ENCODE measurements at places on chromosomes 12 and 14. TPM values are rescaled to one million over a fixed set of nuclear protein-coding genes. Genes with fewer than 3 reads are reported as not detected.
A peak's percentile ranks its signal among the peaks of the same experiment; 100 is the strongest.

DNA sequence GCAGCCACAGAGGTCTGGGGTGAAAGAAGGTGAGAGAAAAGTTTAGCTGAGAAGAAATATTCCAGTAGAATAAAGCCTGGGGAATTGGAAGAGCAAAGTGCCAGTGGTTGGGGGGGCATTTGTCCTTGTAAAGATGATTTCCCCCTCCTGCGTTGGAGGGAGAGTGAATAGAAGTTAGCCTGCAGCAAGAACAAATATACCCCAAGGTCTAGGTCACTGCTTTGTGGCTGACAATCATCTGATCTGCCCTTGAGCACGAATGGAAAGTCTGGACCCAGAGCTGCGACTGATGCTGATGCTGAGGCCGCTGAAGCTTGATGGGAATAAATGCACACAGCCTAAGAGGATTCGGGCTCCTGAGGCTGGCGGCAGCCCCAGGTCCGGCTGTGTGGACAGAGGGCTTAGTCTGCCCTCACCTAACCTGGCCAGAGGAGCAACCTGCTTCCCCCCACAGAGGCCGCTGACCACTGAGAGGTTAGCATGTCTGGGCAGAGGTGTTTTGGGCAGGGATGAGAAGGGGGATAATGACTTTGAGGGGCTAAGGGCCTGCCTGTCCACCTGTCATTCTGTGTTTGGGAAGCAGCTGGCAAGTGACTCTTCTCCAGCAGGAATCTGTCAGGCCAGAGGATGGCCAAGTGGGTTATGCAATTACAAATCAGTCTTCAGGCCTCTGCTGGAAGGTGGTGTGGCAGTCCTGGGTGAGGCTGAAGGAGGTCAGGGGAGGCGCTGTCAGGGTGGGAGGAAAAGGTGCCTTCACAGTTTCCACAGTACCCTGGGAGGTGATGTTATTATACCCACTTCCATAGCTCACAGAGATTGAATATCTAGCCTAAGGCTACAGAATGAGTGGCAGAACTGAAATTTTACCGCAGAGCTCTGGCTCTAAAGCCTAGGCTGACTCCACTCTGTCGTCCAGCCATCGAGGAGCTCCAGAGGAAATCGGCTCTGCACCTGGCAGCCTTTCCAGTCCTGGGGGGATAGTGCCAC lies 11.7 kb downstream of the TUBA1C start:
- H3K36me3 ChIP-seq, result peaks cover 9% of the 10 kb centered on the region
- H3K4me1 ChIP-seq, result peaks cover 2% of the 10 kb centered on the region
- H3K27ac ChIP-seq, result no peak overlapping the region
- H3K27me3 ChIP-seq, result no peaks in the 10 kb centered on the region
- H3K4me3 ChIP-seq, result no peak overlapping the region

Gene ARHGEF40
- not detected for total RNA-seq

Gene KRT82
- total RNA-seq, result not detected

Gene SCN8A
- 0.86 TPM for total RNA-seq

Gene SALL2
- total RNA-seq, result 5.2 TPM

DNA sequence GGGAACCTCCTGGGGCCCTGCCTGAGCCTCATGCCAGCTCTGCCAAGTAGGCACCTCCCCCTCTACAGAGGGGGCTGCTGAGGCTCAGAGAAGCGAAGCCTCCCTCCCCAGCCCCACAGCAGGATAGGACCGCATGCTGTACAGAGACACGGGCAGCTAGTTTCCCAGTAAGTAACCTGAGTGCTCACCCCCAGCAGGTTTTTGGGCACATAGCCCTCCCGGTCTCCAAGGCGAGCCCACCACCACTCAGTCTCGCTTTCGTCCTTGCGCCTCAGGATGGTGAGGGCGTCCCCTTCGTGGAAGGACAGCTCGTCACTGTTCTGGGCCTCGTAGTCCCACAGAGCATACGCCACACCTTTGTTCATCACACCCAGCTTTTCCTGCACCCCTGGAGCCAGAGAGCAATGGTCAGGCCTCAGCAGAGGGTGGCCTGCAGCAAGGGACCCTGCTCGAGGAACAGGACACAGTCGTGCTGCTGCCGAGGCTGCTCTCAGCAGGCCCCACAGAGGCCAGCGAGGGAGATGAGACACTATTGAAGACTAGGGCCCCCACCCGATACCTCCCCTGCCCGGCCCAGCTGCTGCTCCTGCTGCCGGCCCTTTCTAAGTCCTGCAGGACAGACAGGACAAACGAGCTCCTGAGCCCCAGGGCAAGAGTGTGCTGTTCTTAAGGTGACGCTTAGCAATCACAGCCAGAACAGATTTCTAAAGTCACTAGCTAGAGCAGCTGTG lies 20.4 kb downstream of the ZFYVE21 start:
- DNase-seq, result no peak
- H3K4me3 ChIP-seq, result no peak overlapping the region
- no peaks in the 10 kb centered on the region for H3K4me1 ChIP-seq
- no peaks in the 10 kb centered on the region for H3K27me3 ChIP-seq
- H3K27ac ChIP-seq, result no peak overlapping the region

- H3K4me1 ChIP-seq, result no peaks in the 10 kb centered on the region
- H3K4me3 ChIP-seq, result no peak overlapping the region
- H3K27ac ChIP-seq, result no peak overlapping the region
- H3K36me3 ChIP-seq, result no peaks in the 10 kb centered on the region
- no peak for DNase-seq
Measured at GRCh38 chr12:66008985-66009384, 121.6 kb downstream of the LLPH start.

- H3K27ac ChIP-seq, result peak overlapping the region; percentile 73
- H3K36me3 ChIP-seq, result peaks cover 7% of the 10 kb centered on the region
- no peak overlapping the region for H3K4me3 ChIP-seq
- H3K4me1 ChIP-seq, result peaks cover 27% of the 10 kb centered on the region
- peak; percentile 8 for DNase-seq
- H3K27me3 ChIP-seq, result no peaks in the 10 kb centered on the region
Measured at GRCh38 chr14:102375119-102375518, 12.4 kb downstream of the TECPR2 start.

DNA sequence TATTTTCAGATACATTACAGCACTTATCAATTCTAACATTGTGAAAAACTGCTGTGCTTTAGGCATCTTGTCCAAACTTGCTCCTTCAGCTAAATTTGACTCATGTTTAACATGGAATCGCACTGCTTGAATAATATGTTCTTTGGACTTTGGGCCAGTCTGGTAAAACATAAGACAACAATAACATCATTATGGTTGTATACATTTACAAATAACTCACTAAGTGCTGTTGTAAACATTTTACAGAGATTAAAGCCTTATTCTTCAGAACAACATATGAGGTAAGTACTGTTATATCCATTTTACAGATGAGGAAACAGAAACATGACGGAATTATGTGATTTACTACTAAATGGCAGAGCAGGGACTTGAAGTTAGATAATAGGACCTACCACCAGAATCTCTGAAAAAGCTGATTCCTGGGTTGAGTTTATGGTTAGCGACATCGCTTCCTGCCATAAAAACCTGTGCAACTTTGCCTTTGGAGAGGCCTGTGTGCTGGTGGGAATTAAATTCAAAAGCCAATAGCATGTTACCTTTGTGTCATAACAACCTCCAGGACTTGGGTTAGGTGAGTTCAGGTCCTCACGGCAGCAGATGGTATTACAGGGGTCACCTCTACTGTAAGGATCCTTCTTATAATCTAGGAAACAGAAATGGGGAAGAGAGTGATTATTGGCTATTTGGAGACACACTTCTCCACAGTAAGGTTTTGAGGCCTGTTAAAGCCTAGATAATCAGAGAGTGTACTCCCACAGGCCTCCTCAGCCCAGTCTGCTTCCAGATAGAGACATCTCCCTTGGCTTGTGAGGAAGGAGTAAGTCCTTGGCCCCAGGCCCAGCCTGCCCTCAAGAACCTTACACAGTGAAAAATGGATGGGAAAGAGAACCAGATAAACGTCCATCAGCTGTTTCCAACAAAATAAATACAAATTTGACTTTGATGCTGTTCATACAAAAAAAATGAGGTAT lies 61.8 kb downstream of the PLBD1 start:
- no peak overlapping the region for H3K4me3 ChIP-seq
- H3K36me3 ChIP-seq, result peaks cover 20% of the 10 kb centered on the region

DNA sequence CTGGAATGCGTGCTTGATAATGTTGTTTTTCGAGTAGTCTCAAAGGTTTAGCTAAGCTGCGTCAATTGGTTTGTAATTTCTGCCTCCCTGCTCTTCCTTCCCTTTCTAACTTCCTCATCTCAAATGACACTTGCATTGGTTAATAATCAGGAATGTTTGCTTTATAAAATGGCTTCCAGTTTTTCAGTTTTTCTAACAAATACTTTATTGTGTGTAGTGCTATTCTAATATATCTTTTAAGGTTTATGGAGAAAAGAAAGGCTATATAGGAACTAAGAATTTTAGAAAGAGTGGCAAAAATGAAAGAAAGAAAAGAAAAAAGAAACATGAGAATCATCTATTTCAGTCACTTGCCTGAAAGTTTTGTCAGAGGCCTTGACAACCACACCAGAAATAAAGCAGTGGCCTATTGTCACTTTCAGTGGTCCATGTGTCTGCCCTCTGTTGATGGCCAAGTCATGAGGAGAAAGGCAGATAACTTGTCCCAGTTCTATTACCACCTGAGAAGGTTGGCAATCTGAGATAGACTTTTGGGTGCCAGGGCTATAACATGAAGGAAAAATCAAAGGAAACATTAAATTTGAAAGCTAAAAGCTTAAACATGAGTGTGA lies 221.9 kb upstream of the KITLG start:
- no peaks in the 10 kb centered on the region for H3K4me1 ChIP-seq
- DNase-seq, result no peak
- no peak overlapping the region for H3K27ac ChIP-seq
- H3K4me3 ChIP-seq, result no peak overlapping the region
- no peaks in the 10 kb centered on the region for H3K36me3 ChIP-seq

Measured in activated naive CD8-positive, alpha-beta T cell treated with anti-CD3 and anti-CD28 coated beads for 36 hours (primary cell).